Left colon (tissue), 2 donors: ENCODE measurements at places on chromosomes 7 and 10.

DNA sequence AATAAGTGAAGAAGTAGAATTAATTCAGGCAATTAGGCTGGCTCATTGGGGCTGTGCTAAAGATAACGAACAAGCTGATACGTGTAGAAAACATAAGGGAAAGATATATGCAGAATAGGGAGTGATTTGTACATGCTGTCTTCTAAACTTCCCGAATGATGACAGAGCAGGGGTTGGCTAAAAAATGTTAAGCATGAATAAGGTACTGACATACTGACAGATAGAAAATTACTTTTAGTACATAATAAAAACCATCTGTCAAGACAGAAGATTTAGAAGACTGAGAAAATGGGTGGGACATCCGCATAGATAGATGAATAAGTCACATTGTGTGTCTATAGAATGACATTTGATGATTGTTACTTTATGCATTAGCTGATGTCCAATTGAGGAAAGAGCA is 158.8 kb upstream of the ZNF804B start:
- DNase-seq, result no peak

DNA sequence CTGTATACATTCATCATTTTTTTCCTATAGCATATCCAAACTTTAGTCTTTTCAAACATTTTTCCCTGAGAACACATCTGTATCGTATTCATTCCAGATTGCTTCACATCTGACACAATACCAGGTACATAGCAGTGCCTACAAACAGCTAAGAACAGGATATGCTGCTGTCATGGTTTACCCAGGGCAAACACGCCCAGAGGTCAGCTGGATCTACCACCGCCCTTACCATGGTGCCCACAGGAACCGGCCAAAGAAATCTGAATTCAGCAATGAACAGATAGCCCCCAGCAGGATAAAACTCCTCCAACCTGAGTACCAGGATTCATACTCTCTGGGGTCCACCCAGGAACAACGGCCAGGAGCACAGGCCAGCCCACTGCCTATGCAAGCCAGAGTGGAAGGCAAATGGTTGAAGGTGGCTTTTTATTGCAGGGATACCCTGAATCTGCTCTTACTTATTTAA is 43.0 kb downstream of the TNS3 start:
- no peak for DNase-seq

DNA sequence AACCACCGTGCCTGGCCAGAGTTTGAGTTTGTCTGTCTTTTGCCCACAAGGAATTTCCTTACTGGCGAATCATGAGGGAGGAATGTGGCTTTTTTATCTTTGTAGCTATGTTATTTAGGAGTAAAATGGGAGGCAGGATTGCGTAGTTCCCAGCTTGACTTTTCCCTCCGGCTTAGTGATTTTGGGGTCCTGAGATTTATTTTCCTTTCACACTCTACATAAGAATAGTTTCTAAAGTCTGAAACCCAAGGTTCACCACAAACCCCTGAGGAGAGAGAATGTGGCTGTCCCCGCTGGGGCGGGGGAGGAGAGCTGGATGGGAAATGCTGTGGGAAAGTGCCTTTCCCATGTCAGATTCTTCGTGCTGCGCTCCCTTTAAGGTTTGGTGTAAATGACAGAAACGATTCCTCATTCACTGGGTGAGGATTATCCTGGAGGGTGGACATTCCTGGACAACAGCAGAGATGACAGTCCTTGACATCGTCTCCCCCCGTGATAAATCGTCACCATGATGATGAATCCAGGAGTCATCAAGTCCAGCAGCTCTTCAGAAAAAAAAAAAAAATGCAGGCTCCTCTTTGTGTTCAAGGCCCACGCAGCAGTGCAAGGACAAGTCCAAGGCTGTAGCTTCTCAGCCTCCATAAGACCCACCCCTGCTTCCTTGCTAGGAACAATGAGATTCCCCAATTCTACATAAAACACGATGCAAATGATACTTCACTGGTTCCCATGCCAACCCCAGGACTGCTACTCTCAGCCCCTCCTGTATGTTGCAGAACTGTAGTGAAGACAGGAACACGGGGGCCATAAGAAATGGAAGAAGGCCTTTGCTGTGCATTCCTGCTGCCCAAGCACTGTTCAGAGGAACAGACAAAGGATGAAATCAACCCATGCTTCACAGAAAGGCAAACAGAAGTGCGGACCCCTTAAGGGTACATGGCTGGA is 233.1 kb downstream of the CCDC3 start:
- no peak for DNase-seq

- no peak for DNase-seq
Measured at GRCh38 chr10:67015225-67015624, 89.4 kb downstream of the LRRTM3 start.

GRCh38 chr10:48821692-48822091 is 117.9 kb downstream of the LRRC18 start:
- DNase-seq, result no peak

DNA sequence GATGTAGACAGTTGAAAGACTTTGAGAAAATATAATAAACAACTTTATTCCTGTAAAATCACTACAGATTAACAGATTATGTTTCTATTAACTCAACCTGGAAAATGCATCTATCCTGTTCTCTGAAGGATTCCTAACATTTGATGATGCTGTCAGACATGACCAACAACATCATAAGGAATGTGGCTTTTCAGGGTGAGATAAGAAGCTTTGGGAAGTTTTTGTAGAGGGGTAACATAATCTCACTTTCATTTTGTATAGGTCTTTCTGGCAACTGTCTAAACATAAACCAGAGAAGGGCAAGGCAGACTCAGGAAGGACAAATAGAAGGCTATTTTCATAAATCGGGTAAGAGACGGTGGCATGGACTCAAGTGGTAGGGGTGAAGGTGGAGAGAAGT is 112.2 kb downstream of the TES start:
- no peak for DNase-seq

DNA sequence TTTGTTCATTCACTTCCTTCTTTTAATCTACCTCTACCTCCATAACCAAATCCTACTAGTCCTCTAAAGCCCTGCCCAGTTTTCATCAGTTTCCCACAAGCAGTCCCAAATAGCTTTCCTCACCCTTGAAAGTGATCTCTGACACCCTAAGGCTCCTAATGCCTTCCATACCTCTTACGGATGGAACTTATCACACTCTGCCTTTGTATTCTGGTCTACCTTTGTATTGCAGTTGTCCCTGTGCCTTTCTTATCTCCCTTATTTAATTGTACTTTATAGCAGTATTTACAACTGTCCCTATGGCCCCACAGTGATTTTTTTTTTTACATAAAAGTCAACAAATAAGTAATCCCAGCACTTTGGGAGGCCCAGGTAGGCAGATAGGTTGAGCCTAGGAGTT is 33.8 kb downstream of the ACSL5 start:
- no peak for DNase-seq
